ENCODE measurements at places on chromosomes 6 and 20.

- no peak for DNase-seq
These were observed 133.2 kb downstream of the SLC16A10 start for GRCh38 chr6:111220383-111221031.

DNA sequence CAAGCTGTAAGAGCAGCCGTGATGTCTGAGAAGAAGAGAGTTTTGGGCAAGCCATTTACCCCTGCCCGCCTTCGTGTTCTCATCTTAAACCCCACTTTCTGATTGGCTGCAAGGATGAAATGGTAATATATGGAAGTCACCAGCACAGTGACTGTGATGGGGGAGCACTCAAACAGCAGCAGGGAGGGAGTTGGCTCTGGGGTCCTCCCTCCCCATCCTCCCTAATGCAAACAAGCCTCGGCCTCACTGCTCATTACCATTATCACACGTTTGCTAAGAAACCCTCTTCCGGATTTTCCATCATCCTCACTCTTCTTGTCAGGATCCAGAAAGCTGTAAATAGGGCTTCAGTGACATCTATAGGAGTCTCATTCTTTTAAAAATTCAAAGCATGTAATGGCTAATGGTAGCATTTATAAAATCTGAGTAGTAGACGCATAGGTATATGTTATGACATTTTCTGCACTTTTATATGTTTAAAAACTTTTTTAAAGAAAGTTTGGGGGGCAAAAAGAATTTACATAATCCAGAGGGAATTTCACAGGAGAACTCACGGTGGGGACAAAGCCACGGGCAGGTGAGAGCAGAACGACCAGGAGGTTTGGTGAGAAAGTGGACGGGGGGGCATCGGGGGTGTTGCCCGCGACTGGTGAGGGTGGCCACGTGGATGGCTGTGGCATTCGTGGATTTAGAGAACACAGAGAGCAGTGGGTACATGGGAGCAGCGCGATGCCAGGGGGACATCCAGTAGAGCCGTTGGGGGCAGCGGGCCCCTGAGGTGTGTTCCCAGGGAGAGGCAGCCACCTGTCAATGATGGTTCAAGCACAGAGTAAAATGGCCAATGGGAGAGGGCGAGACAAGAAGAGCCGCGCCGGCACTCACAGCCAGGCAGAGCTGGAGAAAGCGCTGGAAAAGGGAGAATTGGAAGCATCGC lies 29.6 kb downstream of the SUMO4 start:
- DNase-seq: no peak

- peak; percentile 90 for DNase-seq
These were observed at the start of gene CEP250 for GRCh38 chr20:35454881-35455609. CEP250 (plus strand) TSS chr20:35455598; CDS start chr20:35462368, 6,770 bp downstream.

GRCh38 chr6:44831002-44831610 lies 443.6 kb downstream of the CDC5L start:
- no peak for DNase-seq

DNA sequence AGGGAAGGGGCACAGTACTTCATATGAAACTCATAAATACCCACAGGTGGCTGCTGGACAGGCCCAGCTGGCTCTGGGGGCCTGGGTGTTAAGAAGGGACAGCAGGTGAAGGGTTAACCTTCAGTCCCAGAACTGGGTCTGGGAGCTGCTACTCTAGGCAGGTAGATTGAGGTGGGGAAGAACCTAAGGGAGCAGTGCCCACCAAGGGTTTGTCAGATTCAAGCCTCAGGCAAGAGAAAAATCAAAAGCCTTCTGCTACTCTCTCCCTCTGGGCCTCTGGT lies 5.6 kb downstream of the RPL10A start:
- DNase-seq: no peak

DNA sequence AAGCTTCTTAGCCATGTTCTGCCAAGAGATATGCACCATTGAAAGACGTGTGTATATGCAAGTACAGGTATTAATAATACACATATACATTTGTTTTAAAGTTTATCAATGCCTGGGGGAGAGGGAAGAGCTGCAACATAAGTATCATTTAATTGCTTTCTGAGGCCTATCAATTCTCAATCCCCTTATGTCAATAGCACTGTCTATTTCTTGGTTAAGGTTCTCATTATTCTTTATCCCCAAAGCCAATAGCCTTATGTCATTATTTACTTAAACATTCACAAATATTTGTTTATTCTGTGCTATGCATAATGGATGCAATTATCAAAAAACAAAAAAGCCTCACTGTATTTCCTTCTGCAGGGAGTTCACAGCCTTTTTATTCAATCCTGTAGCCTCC lies 350.3 kb upstream of the KCNQ5 start:
- DNase-seq: no peak

- no peak for DNase-seq
These were observed 5.1 kb upstream of the CALHM6 start for GRCh38 chr6:116456106-116456505.

DNA sequence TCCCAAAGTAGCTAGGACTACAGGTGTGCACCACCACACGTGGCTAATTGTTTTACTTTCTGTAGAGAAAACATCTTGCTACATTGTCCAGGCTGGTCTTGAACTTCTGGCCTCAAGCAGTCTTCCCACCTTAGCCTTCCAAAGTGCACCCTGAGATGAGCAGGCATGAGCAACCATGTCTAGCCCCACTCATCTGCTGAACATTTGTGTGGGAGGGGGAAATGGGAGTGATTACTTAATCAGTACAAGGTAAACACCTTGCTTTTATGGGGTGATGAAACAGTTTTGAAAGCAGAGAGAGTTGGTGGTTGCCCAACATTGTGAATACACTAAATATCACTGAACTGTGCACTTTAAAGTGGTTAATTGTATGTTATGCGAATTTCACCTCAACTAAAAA lies 5.3 kb downstream of the APMAP start:
- no peak for DNase-seq

GRCh38 chr6:1124885-1125284 lies 187.0 kb upstream of the FOXQ1 start:
- DNase-seq: no peak
